ENCODE measurements at places on chromosomes 7 and 10.

DNA sequence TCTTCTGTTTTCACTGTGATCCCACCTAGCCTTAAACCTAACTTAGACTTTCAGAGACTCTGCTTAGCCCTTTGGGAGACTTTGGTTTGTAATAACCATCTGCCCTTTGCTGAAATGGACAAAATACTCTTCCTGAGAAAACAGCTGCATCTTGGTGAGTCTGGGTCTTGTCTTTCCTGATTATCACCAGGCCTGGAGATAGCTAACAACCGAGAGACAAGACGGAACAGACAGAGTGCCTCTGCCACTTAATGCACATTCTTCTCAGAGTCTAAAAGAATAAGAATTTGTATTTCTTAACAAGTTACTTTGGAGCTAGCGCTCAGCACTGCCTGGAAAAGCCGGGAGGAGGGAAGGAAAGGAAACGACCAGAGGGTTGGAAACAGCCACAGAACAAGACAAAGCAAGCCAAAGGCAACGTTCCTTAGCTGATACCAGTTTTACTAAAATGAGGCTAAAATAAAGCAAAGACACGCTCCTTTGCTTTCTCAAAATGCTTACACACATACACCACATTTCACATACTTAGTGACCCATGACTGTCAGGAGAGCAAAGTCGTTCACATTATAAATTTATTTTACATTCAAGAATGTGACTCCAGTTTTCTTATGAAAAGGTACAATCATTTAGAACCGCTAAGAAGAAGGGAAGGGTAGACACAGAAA, 70.3 kb upstream of the DGKI start:
- no peak for DNase-seq

DNA sequence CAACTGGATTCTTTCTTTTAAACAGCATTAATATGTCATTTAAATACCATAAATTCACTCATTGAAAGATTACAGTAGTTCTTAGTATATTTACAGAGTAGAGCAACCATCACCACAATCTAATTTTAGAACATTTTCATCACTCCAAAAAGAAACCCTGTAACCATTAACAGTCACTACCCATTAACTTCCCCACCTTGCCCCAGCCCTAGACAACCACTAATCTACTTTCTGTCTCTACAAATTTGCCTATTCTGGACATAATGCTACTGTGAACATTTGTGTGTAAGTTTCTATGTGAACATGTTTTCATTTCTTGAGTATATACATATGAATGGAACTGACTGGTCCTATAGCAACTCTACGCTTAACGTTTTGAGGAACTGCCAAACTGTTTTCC, 42.4 kb downstream of the P4HA1 start:
- no peak for DNase-seq

DNA sequence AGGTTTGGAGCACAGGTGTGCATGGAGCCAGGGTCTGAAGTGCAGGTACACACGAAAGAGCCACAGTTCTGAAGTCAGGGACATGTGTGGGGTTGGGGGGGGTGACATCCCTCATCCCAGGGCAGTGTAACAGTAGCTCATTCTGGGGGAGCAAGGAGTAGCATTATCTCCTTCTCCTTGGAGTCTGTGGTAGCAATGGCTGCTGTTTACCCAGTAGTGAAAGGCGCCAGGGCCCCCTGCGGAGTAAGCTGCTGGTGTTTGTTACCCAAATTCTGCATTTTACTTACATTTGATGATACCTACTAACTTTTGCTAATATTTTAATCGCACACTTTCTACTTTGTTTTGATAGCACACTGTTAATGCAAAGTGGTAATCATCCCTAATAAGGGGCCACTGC, 665.5 kb downstream of the GATA3 start:
- no peak for DNase-seq

GRCh38 chr10:110893559-110894179, 21.9 kb downstream of the PDCD4 start:
- no peak for DNase-seq

- DNase-seq, result no peak
Observed at GRCh38 chr10:75001715-75002350, 109.6 kb upstream of the SAMD8 start.

GRCh38 chr10:44934416-44935200, 23.5 kb downstream of the TMEM72 start:
- DNase-seq, result no peak

- DNase-seq, result no peak
Observed at GRCh38 chr10:125911145-125911544, 14.8 kb downstream of the FANK1 start.

GRCh38 chr10:7853890-7854289, 35.6 kb downstream of the TAF3 start:
- DNase-seq, result no peak

GRCh38 chr10:3757638-3758490, 27.1 kb downstream of the KLF6 start:
- no peak for DNase-seq

GRCh38 chr7:73811760-73812168, 19.0 kb upstream of the CLDN4 start:
- DNase-seq, result no peak

- DNase-seq, result no peak
Observed at GRCh38 chr10:49299816-49300139, 808 bp downstream of the C10orf71 start.

- no peak for DNase-seq
Observed at GRCh38 chr7:2044311-2044882, 188.3 kb downstream of the MAD1L1 start.

DNA sequence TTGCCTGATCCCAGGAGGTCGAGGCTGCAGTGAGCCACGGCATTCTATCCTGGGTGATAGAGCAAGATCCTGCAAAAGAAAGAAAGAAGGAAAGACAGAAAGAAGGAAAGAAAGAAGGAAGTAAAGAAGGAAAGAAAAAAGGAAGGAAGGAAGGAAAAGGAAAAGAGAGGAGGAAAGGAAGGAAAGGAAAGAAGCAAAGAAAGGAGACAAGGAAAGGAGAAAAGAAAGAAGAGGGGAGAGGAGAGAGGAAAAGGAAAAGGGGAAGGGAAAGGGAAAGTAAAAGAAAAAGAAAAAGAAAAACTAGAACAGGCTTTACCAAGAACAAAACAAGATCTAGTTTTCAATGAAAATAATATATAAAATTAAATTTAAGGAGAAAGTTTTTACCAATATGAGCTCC, 15.0 kb downstream of the NEBL start:
- DNase-seq, result no peak

DNA sequence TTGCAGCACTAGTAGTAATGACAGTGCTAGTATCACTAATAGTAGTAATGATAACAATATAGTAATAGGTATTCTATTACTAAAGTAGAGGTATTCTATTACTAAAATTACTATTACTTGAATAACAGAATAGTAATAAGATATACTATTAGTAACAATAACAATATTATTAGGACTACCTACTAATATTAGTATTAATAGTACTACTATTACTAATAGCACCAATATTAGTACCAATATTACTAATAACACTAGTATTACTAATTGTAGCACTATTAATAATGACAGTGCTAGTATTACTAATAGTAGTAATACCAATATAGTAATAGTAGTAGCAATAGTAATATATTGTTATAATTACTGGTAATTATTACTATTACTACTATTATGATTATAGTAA, 24.1 kb downstream of the A1CF start:
- DNase-seq, result no peak

DNA sequence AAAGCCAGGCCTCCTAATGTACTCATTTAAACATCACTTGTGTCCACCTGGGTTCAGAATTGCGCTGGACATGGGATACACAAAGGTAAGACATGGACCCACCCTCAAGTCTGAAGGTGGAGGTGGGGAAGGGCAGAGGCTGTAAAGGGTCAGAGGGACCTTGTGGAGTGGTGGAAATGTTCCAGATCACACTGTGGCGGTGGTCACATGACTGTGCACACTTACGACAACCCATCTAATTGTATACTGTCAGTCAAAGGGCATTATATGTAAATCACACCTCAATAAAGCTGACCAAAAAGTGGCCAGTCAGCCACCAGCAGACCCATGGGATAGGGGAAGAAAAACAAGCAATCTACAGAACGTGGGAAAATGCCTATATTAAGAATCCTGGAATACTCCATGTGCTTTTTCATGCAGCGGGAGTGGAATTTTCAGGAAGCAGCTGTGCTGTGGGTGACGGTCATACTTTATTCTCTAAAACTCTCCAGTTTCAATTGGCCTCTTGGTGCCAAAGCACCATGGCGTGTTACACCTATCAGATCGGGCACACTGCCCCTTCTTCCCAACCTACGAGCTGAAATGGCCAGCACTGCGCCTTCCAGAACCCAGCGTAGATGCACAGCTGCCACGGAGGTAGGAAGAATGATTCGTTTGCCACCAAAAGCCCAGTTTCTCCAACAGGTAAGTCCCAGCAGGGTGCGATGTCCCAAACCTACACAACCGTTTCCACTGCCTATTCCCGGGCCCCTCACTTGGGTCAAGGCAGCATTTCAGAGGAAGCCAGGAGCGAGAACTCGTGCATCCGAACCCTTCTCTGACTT, 69.8 kb downstream of the PRKAG2 start:
- DNase-seq, result no peak

- no peak for DNase-seq
Observed at GRCh38 chr10:5447611-5448071, 35.3 kb downstream of the NET1 start.

DNA sequence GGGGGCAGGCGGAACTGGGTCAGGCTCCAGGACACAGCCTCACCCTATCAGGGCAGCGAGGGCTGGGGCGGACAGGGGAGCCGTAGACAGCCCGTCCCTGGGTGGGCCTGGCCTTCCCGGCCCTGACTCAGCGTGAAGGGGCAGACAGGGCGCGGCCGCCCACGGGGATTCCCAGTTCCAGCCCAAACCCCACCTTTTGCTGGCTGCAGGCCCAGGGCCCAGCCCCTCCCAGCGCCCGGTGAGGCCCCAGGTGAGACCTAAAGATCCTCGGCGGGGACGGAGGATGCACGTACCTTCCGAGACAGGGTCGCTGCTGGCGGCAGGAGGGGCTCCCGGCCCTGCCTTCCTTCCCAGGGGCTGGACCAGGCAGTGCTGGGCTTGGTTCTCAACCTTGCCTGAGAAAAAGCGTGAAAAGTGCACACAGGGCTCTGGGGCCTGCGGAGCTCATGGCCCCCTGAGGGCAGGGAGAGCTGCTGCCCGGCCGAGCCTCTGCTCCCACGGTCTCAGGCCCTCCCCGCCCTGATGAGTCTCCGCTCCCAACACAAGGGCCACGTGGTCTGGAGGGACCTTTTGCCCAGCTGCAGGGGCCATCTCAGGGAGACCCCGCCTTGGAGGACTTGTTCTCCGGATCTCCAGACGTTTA, 43.9 kb upstream of the DNAJB6 start:
- DNase-seq, result no peak

DNA sequence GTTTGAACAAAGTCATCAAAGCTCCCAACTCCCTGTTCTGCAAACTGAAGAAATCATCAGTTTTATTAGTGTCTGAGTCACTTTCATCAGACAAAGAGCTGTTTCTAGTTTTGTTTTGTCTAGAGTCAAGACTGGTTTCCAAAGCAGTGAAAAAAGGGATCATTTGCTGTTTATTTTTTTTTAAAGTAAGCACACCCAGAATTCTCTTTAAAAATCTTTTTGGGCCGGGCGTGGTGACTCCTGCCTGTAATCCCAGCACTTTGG, 972.0 kb upstream of the CELF2 start:
- DNase-seq, result no peak

- DNase-seq, result no peak
Observed at GRCh38 chr10:70722820-70723424, 50.6 kb downstream of the ADAMTS14 start.

- no peak for DNase-seq
Observed at GRCh38 chr10:91127341-91128082, 93.0 kb upstream of the PCGF5 start.

DNA sequence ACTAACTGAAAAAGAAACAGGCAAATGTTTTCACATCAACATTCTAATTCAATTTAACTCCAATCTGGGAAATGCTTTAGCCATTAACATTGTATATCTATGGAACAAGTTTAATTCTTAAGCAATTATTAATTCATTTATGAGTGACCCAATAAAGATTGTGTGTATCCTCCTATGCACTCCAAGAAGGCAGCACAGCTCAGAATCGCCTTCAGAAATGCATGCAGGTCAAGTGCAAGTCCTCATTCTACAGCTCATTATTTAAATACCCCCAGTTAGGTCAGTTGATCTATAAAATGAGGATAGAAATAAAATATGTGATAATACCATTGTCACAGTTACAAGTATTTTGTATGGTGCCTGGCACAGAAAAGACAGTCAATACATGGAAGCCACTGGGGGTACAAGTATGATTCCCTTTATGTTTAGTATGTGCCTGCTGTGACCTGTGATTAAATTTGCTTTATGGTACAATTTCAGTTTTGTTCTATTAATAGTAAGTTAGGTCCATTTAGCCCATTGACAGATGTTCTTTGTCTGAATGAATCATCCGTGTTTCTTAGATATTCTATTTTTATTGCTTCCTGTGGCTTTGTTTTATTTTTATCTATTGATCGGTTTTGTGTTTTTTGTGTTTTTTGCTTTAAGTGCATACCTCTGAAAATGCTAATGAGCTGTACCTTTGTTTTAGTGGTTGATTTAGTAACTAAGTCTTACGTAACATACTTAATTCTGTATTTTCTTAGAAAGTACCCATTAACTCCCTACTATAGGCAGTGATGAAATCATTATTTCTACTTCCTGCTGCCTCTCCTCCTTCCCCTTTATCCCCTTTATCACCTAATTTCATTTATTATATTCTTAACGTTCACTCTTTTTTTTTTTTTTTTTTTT, 42.8 kb downstream of the CPXM2 start:
- no peak for DNase-seq

- DNase-seq, result no peak
Observed at GRCh38 chr10:133292919-133293809, 15.5 kb downstream of the TUBGCP2 start.

DNA sequence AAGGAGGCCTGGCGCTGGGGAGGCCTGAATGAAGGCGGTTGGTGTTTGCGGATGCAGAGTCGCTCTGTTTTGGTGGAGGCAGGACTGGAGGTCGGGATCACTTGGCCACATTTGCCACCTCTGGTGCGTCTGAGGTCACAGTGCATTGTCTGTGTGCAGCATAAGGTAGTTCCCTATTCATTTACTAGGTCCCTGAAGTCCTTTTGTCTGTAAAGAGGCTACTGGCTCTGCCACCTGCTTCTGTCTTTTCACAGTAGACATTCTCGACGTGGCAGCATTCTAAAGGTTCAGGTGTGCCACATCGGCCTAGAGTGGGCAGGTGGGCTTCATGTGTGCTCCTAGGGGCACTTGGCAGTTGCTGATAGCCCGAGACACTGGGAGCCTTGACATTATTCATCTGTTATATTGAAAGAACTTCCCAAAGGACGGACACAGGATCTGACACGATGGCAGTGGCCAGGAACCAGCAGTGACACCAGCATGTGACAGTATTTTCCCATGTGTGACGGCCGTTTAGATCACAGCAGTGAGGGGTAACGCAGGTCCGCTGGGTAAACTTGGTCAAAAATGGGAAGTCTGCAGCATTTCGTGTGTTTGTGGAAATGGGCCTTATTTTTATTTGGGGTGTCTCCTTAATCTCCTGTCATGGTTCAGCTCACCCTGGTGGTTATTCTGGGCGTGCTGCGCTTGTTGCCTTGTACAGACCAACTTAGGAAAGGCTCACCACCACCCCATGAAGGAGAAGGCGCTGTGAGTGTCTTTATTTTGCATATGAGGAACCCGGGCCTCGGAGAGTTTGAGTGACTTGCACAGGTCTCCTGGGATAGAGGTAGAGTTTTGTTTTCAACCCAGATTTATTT, 5.9 kb downstream of the MGMT start:
- DNase-seq, result no peak

- no peak for DNase-seq
Observed at GRCh38 chr10:47040681-47041080, 129.5 kb downstream of the PTPN20 start.
